DND-41 (cell line): ENCODE measurements at places on chromosomes 5 and 9.

- DNase-seq, result no peak
These were observed 44.9 kb upstream of the SHC3 start for GRCh38 chr9:89223396-89223977.

- DNase-seq, result peak; percentile 1
These were observed 7.6 kb downstream of the DCANP1 start for GRCh38 chr5:135439231-135440205.

GRCh38 chr5:135251093-135251492 is 147.9 kb downstream of the MACROH2A1 start:
- DNase-seq, result no peak

- no peak for DNase-seq
These were observed 12.3 kb downstream of the CAAP1 start for GRCh38 chr9:26880262-26880661.

- no peak for DNase-seq
These were observed 35.8 kb downstream of the PPIC start for GRCh38 chr5:123000731-123001130.

- no peak for DNase-seq
These were observed 57.2 kb upstream of the IER5L start for GRCh38 chr9:129235041-129235930.

GRCh38 chr9:21634951-21635350 is 152.8 kb upstream of the IFNE start:
- DNase-seq, result no peak

DNA sequence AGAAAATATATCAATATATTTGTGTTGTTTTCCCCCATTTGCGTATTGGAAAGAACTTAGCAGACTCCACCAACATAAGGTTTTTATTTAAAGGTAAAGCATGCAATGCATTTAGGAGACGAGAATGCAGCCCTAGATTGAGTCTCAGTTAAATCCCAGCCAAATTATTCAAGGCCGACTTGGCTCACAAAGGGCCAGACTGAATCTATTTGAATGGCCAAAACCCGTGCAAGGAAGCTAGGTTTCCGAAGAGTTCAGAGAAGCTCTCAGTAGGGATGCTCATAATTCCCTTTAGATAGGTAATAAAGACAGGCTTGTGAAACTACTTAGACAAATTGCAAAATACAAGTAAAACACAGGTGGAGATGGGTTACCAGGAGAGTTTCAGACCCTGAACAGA is 520.3 kb downstream of the CDH9 start:
- DNase-seq, result no peak

DNA sequence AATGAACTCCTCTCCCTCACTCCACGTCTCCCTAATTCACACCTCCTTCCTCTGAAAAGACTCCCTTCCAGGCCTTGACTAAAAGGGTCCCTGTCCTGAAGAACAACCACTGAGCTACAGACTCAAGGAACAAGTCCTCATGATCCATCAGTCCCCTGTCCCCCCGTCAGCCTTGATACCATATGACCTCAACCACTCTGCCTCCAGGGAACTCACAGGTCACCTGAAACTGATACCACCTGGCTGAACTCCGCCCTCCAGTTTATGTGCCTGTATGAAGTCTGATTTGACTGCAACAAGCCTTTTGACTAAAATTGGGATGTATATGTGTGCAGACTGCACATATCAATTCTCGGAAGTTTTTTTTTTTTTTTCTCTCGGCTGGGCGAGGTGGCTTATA is 88.7 kb downstream of the UGCG start:
- DNase-seq, result no peak

- DNase-seq, result no peak
These were observed 390.3 kb downstream of the PDE4D start for GRCh38 chr5:59503220-59503619.

- DNase-seq, result no peak
These were observed 442.9 kb upstream of the SGCD start for GRCh38 chr5:155884041-155884440.

- no peak for DNase-seq
These were observed 105.6 kb downstream of the FGF18 start for GRCh38 chr5:171525085-171525484.

- DNase-seq, result no peak
These were observed 1.0 kb downstream of the GGTA1 start for GRCh38 chr9:121498487-121499176.

DNA sequence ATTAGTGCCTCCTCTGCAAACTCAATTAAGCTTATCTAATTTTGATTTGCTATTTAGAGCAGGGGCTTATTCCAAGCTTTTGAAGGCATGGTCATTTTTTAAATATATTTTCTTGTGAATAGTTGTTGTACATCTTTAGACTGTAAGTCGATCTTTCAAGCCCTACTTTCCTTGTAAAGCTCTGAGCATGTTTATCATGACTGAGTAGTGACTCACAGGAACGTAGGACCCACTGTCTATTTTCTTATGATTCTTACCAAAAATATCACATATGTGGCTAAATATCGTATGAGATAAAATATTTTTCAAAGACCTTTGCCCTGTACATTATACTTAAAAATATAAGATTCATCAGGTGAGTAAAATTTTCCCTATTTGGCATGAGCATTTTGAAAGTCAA is 440.4 kb upstream of the GRIN3A start:
- no peak for DNase-seq

DNA sequence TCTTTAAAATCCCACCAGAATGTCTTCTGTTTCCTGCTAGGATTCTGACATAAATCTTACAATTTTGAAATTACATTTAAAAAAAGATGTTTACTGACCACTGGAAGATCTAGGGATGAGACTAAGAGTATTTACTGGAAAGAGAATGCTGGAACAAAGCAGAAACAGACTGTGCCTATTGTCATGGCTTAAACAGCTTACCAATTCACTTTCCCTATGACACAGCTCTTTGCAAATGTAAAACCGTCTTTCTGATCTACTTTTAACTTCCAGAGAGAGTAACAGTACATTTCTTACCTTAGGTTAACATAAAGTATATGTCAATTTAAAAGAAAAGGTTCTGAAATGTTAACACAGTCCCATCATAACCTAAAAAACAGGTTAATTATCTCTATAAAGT is 10.7 kb downstream of the GIN1 start:
- DNase-seq, result no peak

- DNase-seq, result no peak
These were observed 4.5 kb downstream of the SH2D3C start for GRCh38 chr9:127773981-127774380.

GRCh38 chr5:92835712-92836111 is 745.3 kb downstream of the NR2F1-AS1 start:
- no peak for DNase-seq

GRCh38 chr5:110038297-110038997 is 348.7 kb downstream of the MAN2A1 start:
- DNase-seq, result no peak

- DNase-seq, result no peak
These were observed 310.9 kb downstream of the ACTL7B start for GRCh38 chr9:108544866-108545265.

- DNase-seq, result no peak
These were observed 22.3 kb upstream of the LMNB1 start for GRCh38 chr5:126754609-126755008.

DNA sequence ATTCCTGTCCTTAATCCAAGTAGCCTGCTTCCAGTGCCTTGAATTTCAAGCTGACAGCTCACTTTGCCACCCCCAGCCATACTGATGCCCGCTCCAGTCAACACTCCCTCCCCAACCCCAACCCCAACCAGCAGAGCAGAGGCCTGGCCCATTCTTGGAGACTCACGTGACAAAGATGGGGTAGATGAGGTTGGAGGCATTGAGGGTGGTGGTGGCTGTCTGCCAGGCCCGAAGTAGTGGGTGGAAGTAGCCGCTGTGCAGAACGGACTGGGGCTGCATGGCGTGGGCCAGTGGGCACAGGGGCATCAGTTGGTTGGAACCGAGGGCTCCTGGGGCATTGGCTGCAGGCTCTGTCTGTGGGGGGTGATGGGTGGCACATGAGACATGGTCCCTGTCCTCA is 7.8 kb downstream of the ALAD start:
- DNase-seq, result no peak

DNA sequence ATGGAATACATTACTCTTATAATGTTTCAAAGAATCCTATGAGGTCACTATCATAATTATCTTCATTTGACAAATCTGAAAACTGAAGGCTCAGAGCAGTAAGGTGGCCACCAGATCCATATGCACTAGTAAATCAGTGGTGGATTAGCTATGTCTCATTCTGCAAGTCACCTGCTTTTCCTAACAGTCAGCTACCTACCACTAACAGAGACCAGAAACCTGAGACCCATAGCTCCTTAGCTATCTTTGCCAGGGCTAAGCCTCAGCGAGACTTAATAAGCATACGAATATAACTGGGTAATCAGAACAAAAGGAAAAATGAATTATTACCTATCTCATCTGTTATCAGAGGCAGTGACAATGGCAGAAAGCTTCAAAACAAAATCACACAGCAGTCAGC is 118.7 kb downstream of the AUH start:
- no peak for DNase-seq

GRCh38 chr5:151101151-151101550 is 20.3 kb upstream of the TNIP1 start:
- no peak for DNase-seq

DNA sequence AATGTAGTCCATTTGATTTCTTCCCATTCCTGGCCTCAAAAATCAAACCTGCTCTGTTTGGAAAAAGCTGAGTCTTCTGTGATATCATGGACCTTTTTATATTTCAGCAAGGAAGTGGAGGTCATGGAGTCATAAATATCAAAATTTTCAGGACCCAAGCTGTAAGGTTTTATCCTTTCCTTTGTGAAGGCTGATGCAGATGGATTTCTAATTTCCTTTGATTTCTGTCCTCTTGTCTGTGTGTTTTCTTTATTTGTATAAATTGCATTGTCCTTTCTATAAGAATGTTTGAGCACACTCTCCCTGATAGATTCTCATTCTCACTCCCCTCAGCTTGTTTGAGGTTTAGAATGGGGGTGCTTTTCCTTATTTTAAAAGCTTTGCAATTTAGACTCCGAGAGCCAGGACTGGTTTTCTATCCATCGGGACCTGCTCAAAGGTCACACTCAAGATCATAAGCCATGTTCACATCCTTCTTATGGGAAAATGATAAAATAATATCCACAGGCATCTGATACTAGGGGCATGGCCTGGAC is 127.4 kb upstream of the TMEM161B start:
- DNase-seq, result no peak

GRCh38 chr5:33659526-33660169 is 218.9 kb downstream of the TARS1 start:
- DNase-seq, result no peak

GRCh38 chr5:175700991-175701390 is 43.1 kb downstream of the HRH2 start:
- DNase-seq, result no peak

DNA sequence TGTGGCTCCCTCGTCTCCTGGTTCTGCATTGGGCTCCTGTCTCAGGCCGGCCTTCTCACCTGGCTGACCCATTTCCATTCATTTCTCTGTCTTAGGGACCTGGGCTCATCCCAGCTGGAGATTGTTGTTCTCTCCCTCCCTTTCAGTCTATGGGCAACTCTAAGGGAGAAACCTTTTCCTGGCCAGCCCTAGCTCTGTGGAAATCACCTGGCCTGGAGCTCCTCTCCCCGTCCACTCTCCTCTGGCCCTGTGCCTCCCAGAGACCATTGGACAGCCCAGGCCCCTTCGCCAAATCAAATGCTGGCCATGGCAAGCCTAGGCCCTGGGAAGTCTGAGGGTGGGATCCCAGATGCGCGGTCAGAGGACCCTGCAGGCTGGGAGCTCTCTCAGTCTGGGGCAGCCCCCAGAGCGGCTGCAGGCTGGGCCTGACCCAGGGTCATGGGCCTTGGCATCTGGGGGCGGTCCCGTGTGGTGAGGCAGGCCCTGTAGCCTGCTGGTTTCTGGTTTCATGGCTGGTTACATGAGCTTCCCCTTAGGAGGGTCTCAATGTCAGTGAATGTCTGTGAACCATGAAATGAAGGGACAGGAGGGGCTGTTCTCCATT is 253.5 kb downstream of the AOPEP start:
- DNase-seq, result no peak

- no peak for DNase-seq
These were observed 72.4 kb downstream of the PARP8 start for GRCh38 chr5:50738864-50739263.

DNA sequence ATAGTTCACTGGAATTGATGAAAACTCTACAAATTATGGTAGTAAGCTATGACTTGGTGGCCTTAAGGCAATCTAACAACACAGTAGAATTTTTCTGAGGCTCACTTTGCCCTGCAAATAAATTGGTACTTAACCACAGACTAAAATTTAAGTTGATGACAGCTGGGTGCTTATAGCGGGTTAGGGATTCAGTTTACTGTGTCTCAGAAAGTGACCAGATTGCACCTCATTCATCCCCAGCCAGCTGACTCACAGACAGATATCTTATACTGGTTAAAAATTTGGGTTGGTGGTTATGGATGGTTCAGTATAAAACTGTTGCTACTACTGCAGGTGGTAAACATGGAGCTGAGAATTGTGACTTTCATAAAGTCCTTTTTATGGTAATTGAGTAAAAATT is 2.8 kb downstream of the CKS2 start:
- DNase-seq, result no peak

GRCh38 chr9:132575811-132576210 is 6.6 kb upstream of the BARHL1 start:
- DNase-seq, result no peak

DNA sequence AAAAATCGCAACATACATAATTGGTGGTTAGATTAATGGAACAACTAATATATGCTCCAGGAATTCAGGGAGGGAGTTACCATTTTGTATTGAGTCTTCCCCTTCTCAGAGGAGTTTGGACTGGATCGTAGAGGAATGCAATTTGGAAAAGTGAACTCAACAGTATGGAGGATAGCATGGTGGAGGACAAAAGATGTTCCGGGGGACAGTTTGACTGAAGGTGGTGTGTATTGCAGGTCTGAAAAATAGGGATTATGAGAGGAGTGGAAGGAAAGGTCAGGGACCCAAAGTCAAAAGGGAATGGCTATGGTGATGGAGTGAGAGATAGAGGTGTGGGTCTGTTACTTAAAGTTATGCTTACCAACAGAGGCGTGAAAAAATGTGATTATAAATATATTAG is 1.5 kb downstream of the DNAJC21 start:
- no peak for DNase-seq

GRCh38 chr9:75422944-75423522 is 334.7 kb downstream of the OSTF1 start:
- no peak for DNase-seq

DNA sequence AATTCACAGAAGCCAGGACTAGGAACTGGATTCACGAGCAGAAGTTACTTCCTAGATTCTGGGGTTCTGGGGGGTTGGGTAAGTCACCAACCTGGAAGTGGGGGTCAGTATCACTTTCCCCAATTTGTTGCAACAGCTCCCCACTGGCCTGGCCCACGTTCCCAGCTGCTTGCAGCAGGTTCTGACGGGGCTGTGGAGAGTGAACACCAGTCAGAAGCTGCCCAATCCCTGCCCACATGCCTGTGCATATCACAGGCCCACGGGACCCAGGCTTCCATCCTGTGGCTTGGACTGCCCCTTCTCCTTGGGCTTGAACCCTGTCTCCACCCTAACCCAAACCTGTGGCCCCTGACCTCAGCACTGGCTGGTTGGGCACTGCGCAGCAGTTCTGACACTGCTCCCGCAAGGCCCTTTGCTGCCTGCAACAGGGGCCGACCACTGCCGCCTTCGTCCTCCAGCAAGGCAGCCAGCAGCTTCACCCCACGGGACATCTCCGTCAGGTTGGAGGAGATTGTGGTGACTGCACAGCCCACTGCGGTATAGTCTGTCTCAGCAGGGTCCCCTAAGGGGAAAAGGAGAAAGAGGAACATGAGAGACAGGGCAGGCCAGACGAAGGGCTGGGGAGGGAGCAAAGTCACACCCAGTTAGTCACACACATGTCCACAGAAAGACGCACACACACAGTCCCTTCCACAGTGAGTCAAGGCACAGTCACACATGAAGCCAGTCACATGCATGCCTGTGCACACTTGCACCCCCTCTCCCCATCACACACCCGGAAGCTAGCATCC is 13.1 kb downstream of the TLN1 start:
- DNase-seq, result no peak
